ENCODE measurements at places on chromosomes 1 and 21.

DNA sequence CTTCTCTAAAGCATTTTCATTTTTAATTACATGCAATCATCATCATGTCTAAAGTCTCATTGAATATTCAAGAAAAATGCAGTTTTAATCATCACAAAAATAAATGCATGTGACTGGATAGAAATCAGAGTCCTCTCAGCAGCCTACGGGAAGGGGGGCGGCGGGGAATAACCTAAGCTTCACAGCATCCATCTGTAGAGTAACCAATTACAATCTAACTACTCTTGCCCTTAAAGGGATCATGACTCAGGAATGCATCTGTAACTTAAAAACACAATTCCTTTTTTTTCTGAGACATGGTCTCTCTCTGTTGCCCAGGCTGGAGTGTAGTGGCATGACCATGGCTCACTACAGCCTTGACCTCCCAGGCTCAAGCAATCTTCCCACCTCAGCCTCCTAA is 22.6 kb downstream of the MTF1 start:
- DNase-seq: no peak

- no peak for DNase-seq
Measured at GRCh38 chr1:108357802-108358201, 92.3 kb upstream of the NBPF6 start.

GRCh38 chr1:170695955-170696590 is 32.1 kb downstream of the PRRX1 start:
- DNase-seq: no peak

- DNase-seq: no peak
Measured at GRCh38 chr1:153663211-153663610, 4.7 kb downstream of the SNAPIN start.

Measured in NCI-H524 (cell line).